Hypothalamus (tissue), 51 donors: ENCODE measurements at places on chromosomes 11 and 22.

GRCh38 chr11:61911128-61911700, 6.2 kb downstream of the RAB3IL1 start:
- DNase-seq = no peak

- no peak for DNase-seq
These were observed 27.6 kb downstream of the ART5 start for GRCh38 chr11:3613998-3614741.

- DNase-seq = no peak
These were observed 137.0 kb upstream of the ANO3 start for GRCh38 chr11:26194881-26195280.

GRCh38 chr11:36216061-36216615, 73.1 kb downstream of the COMMD9 start:
- no peak for DNase-seq

DNA sequence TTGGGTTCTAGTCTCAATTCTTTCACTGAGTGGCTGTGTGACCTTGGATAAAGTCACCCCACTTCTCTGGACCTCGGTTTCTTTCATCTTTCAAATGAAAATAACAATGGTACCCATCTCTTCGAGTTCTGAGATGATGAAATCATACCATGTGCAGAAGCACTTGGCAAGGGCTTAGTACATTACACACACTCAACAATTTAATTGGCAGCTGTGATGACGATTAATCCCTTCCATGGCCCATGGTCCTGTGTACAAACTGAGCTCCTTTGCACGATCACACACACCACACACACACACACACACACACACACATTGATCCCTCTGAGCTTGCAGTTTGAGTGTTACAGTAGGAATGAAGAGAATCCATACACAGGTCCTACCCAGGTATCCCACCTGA, 103.4 kb upstream of the ASPHD2 start:
- no peak for DNase-seq
